NCI-H2171 (cell line): ENCODE measurements at places on chromosomes 5 and 9.
A peak's percentile ranks its signal among the peaks of the same experiment; 100 is the strongest.

- peak; percentile 26 for DNase-seq
Observed at GRCh38 chr5:172106511-172107356, 81.3 kb downstream of the STK10 start.

DNA sequence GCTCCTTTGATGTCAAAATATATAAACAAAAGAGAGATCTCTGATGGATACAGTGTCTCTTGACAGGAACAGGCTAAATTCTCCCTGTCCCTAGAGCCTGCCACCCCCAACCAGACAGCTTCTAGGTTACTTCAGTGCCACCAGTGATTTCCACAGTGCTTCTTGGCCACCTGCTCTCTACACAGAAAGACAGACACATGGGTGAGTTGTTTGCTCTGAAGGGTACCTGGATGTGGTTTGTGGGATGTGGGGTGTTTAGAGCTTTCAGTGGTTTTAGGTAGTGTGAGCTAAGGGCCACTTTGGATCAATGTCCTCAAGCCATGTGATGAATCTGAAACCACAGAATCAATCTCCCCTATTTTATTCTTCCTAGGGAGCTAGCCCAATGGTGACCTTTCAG is 125.4 kb downstream of the ANKRD18B start:
- no peak for DNase-seq

DNA sequence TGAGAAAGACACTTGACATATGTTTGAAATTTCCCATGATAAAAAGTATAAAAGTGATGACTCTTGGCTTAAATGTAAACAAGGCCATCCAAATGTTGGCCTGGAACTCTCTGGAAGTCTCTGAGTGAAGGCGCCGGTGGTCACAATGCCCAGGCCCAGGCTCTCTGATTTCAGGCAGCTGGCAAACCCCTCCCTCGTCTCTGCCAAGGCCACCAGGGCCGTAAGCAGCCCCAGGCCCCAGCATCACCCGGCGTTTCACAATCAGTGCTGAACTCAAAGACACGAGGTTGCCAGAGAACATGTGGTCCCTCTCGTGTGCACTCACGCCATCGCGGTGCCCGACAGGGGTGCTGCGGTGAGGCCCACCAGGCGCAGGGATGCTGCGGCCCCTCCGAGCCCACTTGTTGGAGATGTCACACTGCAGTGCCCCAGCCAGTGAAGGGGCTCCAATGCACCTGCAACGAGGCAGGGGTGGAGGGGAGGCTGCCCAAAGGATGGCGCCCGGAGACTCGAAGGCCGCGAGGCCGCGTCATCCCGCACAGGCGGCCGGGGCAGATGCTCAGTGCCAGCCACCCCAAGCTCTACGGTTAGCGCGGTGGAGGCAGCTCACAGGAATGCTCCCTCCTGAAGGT is 15.0 kb downstream of the LPCAT1 start:
- DNase-seq, result no peak

GRCh38 chr5:41835645-41836044 is 34.6 kb downstream of the OXCT1 start:
- DNase-seq, result no peak

DNA sequence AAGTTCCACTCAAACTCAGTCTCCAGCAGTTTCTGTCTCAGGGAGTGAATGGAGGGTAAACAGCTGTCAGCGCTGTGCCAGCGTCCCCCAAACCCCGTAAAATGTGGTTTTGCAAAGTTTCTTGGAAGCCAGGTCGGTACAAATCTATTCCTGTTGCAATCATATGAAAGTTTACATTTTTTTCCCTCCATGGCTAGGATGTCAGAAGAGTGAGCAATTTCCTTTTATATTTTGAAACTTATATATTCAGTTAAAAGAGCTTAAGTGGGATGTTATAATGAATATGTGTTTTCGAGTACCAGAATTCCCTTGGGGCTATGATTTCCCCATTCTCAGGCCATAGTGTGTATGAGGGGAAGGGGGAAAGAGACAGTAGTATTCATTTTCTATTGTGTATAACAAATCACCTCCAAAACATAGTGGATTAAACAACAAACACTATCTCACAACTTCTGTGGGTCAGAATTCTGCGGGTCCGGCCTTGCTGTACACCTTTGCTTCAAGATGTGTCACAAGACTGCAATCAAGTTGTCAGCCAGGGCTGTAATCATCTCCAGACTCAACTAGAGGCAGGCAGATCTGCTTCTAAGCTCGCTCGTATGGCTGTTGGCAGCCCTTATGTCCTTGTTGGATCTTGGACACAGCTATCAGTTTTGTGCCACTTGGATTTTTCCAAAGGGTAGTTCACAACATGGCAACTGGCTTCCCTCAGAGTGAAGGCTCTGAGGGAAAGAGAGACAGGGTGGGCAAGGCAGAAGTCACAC is 107.4 kb downstream of the SNX18 start:
- DNase-seq, result no peak

DNA sequence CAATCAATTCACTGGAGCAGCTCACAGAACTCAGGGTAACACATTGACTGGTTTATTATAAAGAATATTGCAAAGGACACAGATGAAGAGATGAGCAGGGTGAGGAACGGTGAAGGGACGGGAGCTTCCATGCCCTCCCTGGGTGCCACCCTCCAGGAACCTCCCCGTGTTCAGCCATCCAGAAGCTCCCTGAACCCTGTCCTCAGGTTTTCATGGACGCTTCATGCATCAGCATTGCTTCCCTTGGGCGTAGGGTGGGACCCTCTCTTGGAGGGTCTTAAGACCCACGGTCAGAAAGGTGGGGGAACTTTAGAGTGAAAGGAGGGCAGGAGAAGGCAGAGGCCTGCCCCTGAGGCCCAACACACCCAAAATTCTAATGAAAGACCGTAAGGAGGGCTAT is 12.8 kb downstream of the LAMC3 start:
- no peak for DNase-seq

DNA sequence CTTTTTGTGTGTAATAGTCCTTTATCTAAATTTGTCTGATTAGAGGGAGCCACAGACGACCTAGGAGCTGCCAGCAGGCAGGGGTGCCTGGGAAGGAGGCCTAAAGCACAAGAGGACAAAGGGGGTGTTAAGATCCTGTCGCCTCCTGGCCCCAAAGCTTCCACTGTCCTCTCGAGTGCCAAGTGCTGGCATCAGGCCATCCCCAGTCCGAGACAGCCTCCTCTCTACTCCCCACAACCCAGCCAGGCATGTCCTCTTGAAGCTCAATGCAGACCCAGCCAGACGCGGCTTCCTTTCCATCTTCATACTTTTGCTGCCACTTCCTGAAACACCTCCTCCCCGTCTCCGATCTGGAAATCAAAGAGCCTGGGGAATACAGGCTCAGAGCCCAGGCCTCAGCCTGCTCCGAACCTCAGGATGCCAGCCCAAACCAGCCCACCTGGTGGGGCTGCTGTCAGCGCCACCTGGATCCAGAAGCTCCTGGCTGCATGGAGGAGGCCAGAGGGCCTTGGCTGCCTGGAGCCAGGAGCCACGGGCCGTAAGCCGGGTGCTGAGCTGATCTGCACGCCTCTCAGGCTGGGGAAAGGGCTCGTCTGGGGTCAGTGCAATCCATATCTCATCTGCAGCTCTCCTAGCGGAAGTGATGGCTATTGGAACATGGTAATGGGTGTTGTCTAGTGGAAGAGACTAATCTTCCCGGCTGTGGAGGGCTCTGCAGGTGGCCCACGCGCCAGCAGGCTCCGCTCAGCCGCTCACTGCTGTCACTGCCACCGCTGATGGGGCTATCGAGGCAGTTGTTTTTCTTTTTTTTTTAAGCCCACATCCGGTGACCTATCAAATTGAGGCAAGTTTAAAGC is 60.2 kb upstream of the FUBP3 start:
- DNase-seq, result no peak

- DNase-seq, result no peak
Observed at GRCh38 chr9:26983340-26983739, 22.1 kb downstream of the LRRC19 start.

- DNase-seq, result peak; percentile 97
Observed at GRCh38 chr9:133375724-133376654, at the start of the genes STKLD1 and SURF4. STKLD1 (plus strand) TSS chr9:133376366; CDS start chr9:133376474, 108 bp downstream. SURF4 (minus strand) TSS chr9:133376060; CDS start chr9:133375969, 91 bp downstream.

DNA sequence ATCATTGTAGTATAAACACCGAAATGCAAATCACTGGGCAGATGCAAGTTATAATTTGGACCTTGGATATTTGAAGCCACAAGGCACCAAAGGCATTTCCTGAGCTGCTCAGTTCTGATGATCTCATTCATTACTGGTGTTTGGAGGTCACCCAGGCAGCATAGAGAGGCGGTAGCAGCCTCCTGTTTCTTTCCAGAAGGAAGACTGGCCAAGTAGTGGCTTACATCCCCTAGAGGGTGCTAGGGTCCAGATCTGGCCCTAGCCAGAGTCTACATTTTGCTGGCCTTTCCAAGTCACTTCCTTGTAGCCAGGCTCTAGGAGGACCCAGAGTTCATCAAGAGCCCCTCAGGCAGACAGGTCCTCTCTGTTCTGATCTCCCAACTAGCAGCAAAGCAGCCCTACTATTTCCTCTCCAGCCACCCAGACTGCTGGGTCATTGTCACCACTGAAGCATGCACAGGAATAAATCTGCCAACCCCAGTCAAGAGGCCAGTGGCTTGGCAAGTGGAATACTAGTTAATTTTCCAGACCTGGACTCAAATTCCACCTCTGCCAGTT is 33.4 kb upstream of the TTC1 start:
- DNase-seq, result no peak

GRCh38 chr5:9430306-9430705 is 115.6 kb downstream of the SEMA5A start:
- no peak for DNase-seq

- DNase-seq, result no peak
Observed at GRCh38 chr9:133706307-133707050, 31.7 kb downstream of the SARDH start.

DNA sequence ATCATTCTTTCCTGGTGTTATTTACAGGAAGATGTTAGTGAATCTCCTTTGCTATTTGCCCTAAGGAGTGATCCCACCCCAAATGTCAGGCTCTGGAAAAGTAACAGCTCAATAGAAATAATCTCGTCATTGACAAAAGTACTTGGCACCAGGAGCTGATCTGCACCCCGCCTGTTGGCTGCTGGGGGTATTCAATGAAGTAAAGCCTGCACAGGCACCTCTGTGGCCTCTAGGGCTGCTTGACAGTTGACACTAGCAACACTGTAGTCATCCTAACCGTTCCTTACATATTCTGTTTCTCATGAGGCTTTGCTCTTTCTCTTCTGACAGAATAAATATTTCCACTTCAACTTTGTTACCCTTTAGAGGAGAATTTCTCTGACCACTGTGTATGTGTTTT is 103.4 kb downstream of the DOCK2 start:
- DNase-seq, result no peak

- no peak for DNase-seq
Observed at GRCh38 chr9:20988671-20989315, 42.6 kb downstream of the HACD4 start.

GRCh38 chr5:15234366-15234765 is 265.6 kb upstream of the FBXL7 start:
- no peak for DNase-seq

DNA sequence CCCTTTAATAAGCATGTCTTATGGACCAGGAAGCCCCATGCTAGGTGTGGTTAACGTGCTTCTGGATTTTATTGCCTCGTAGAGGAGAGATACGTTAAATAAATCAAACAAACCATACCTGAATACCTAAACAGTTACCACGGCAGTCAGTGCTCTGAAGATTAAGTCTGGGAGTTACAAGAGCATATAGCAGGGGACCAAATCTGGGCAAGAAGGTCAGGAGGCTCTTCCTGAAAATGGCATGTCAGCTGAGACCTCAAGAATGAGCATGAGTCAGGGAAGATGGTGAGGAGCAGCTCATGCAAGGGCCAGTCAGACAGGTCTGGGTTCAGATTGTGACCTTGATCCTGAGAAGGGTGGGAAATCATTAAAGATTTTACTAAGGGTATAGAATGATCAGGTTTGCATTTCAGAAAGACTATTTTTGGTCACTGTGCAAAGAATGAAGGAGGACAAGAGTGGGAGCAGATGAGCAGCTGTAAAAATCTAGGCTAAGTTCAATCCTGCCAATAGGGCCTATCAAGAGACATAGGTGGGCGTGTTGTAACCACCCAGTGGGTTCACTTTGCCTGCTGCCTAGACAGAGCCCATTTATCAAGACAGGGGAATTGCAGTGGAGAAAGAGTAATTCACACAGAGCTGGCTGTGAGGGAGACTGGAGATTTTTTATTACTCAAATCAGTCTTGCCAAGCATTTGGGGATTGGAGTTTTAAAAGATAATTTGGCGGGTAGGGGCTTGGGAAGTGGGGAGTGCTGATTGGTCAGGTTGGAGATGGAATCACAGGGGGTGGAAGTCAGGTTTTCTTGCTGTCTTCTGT is 4.8 kb upstream of the ZNF366 start:
- DNase-seq, result no peak

DNA sequence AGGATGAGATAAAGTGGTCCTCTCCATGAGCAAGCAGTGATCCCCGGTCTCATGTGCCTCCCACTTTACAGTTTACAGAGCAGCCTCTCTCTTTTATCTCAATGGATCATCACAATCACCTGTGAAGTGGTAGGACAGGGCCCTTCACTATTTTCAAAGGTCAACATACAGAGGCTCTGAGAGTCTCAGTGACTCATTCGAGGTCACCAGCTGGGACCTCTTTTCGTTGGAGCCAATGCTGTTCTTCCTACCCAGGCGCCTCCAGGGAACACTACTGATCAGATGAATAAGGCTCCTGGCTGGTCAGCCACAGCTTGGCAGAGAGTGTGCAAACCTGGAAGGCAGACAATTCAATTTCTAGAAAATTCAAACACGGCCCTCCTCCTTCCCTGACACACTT is 16.6 kb downstream of the GGTA1 start:
- no peak for DNase-seq

- no peak for DNase-seq
Observed at GRCh38 chr5:110751902-110752762, 13.3 kb downstream of the SLC25A46 start.

GRCh38 chr9:126341902-126342301 is 15.3 kb downstream of the MVB12B start:
- DNase-seq, result no peak

DNA sequence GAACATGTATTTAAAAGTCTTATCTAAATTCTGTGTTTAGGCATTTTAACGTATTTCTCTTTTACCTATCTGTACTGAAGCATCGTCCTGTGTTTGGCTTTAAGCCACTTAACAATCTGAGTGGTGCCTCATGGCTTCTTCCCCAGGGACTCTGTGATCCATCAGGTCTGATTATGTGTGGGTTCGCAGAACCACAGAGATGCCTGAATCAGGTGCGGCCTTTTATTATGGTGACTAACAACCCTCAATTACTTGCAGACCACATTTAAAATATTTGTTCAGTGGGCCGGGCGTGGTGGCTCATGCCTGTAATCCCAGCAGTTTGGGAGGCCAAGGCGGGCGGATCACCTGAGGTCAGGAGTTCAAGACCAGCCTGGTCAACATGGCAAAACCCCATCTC is 39.6 kb upstream of the SAP30L start:
- DNase-seq, result no peak

GRCh38 chr9:132200706-132201105 is 38.8 kb downstream of the NTNG2 start:
- DNase-seq, result no peak

GRCh38 chr5:138402640-138403039 is 36.2 kb upstream of the REEP2 start:
- DNase-seq, result no peak
